ENCODE measurements at places on chromosomes 13 and 19.

DNA sequence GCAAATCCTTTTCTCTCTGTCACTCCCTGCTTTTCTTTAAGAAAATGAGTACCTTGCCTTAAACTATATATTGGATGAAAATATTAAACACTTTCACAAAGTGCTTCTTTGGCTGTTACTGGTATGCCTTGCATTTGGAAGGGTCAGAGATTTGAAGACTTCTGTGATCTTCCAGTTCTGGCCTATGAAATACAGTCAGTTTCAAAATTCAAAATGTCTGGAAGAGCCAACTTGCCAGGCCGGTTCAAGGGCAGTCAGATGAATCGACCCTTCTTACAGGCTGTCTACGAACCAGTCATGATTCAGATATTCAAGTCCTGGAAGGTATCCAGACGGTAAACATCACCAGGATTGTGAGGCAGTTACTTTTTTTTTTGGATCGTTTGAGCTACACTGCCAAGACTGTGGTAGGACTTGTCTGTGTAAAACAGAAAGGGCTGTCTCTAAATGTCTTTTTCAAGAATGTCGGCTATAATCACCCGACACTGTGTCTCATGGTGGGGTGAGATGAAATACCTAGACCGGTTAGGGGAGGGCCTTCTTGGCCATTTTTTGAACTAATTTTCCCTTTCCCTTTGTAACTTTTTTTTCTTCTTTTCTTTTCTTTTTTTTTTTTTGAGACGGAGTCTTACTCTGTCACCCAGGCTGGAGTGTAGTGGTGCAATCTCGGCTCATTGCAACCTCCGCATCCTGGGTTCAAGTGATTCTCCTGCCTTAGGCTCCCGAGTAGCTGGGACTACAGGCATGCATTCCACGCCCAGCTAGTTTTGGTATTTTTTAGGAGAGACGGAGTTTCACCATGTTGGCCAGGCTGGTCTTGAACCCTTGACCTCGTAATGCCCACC, 11.2 kb downstream of the ACTN4 start:
- DNase-seq = no peak

GRCh38 chr13:20198781-20199180, 6.0 kb upstream of the GJB2 start:
- no peak for DNase-seq

DNA sequence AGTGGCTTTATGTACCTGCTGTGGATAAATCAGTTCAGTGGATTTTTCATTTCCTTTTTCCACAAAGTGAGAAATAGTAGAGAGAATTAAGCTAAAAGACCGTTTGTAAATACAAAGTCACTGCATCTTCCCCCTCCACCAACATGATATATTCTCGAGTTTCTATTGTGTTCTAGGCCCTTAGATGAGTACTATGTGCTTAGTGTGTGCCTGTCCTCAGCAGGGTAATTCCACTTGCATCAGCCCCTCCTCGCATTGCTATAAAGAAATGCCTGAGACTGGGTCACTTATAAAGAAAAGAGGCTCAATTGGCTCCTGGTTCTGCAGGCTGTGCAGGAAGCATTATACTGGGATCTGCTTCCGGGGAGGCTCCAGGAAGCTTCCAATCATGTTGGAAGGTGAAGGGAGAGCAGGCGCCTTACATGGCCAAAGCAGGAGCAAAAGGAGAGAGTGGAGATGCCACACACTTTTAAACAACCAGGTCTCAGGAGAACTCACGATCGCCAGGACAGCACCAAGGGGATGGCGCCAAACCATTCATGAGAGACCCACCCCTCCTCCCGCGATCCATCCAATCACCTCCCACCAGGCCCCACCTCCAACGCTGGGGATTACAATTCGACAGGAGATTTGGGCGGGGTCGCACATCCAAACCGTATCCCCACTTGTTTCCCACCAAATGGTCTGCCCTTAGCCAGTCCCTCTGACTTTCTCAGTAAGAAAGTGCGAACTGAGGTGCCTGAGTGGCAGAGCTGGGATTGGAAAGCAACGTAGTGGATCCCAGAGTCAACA, 102.3 kb upstream of the ABCC4 start:
- no peak for DNase-seq

DNA sequence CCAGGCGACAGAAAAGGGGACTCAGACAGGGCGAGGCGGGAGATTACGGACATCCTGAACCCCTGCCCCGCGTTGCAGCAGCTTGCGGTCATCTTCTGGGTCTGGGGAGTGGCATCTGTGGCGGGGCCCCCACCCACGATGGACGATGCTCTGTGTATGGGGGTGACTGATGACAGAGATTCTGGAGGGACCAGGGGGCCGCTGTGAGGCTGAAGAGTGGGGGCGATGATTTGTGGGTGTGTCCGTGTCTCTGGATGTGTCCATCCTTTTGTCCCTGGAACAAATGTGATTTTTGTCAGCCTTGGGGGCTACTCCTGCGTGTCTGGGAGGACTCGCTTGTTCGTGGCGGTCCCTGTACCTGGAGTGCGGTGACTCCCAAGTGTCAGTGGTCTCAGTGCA, 17.7 kb downstream of the ZNF77 start:
- DNase-seq = no peak

- no peak for DNase-seq
Observed at GRCh38 chr19:31501427-31502195, 152.4 kb upstream of the TSHZ3 start.

- DNase-seq = no peak
Observed at GRCh38 chr13:108705031-108705430, 75.6 kb downstream of the MYO16 start.

DNA sequence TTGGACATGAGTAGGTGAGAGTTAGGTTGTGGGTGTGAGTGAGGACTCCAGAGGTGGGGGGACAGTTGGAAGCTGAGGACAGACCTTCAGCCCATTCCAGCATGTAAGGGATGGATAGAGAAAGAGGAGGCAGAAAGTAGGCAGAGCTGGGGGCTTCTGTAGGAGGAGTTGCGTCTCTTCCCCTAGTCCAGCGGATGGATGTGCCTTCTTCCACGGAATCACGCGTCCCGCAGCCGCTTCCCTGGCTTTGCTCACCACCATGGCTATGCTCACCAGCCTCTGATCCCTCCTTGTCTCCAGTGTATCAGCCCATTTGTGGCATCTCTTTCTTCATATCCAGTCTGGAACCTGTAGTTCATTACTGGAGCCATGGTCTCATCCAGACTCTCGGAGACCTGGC, 5.6 kb downstream of the UBAC2 start:
- DNase-seq = no peak

- no peak for DNase-seq
Observed at GRCh38 chr13:105863300-105863920, 672.1 kb downstream of the EFNB2 start.

DNA sequence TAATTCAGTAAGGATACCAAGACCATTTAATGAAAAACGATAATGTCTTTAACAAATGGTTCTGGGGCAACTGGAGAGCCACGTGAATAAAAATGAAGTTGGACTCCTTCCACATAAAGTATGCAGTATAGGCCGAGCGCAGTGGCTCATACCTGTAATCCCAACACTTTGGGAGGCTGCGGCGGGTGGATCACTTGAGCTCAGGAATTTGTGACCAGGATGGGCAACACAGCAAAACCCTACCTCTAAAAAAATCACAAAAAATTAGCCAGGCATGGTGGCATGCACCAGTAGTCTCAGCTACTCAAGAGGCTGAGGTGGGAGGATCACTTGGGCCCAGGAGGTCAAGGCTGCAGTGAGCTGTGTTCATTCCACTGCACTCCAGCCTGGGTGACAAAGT, 20.6 kb upstream of the CD33 start:
- no peak for DNase-seq

GRCh38 chr13:94595001-94595949, 677 bp downstream of the TGDS start:
- DNase-seq = no peak

DNA sequence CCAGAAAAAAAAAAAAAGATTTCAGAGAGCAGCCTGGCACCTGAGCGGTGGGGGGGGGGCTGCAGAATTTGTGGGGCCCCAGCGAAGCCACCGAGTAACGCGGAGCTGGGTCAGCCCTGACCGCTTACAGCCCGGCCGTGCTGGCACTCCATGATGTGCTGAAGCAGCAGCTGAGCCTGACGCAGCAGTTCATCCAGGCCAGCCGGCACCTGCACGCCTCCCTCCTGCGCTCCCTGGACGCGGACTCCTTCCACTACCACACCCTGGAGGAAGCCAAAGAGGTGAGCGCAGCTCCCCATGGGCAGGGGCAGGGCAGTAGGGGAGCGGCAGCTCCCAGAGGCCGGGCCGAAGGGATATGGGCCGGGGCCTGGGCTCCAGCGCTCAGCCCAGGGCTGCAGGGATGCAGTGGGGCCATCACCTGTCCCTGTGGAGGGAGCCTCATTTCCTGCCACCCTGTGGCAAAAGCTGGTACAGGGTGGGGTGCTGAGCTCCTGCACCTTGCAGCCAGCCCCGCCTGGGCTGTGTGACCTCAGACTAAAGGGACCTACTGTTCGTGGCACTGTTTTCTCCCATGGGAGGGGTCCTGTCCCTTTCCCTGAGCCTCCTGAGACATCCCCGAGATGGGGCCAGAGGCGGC, 18.3 kb downstream of the C19orf44 start:
- no peak for DNase-seq

DNA sequence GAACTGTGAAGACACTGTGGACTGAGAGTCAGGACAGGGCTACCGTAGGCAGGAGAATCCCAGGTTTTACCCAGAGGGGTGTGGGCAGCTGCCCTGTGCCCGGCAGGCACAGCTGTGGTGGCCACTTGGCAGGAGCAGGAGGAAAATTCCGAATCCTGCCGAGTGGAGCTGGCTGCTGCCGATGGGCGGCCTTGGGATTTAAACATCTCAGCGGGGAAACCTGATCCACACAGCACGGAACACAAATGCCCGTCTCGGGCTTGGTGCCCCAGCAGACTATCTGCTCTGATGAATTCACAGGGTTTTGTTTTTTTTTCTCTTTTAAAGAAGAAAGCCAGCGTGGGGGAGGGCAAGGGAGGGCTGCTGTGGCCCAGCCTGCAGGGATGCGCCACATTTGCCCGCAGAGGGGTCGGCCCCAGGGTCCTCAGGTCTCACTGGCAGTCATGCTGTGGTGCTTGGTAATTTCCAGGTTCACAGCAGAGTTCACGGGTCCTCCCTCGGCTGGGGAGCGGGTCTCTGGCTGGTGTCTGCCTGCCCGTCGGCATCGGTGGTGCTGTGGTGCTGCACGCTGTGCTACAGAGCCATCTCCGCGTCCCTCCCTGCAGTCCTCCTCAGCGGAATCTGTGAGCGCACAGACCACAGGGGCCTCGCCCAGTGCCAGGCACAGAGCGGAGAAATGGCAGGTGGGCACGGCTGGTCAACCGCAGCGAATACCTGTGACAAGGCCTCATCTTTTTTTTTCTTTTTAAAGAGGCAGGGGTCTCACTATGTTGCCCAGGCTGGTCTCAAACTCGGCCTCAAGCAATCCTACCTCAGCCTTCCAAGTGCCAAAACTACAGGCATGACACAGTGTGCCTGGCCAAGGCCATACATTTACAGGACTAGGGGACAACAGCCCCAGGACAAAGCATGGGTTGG, 28.1 kb downstream of the MPND start:
- DNase-seq = no peak

DNA sequence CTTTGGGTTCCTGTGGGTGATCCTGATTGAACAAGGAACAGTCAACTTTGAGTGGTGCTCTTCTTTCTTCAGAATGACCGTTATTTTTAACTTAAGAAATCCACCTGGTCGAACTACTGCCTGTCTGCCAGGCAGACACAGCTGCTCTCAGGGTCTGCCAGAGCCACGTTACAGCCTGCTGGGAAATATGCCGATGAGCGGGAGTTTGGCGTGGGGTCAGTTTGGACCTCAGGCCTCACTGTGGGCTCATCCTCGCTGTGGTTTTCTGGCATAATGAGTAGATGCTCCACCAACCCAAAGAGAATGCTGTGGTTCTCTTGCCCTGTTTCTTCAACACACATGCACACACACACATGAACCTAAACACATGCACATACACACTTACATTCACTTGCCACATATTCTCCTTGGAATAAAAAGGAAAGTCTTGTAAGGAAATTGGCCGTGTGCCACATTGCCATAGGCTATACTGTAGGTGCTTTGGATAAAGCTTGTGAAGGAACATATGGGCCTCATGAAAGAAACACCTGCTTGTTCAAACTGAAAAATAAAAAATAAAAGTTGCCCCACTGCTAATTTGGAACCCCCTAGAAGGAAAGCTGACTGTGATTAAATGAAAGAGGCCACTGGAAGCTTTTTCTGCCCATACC, 598.7 kb upstream of the KLF12 start:
- DNase-seq = no peak

GRCh38 chr13:90613076-90613795, 734.3 kb upstream of the MIR17HG start:
- no peak for DNase-seq

DNA sequence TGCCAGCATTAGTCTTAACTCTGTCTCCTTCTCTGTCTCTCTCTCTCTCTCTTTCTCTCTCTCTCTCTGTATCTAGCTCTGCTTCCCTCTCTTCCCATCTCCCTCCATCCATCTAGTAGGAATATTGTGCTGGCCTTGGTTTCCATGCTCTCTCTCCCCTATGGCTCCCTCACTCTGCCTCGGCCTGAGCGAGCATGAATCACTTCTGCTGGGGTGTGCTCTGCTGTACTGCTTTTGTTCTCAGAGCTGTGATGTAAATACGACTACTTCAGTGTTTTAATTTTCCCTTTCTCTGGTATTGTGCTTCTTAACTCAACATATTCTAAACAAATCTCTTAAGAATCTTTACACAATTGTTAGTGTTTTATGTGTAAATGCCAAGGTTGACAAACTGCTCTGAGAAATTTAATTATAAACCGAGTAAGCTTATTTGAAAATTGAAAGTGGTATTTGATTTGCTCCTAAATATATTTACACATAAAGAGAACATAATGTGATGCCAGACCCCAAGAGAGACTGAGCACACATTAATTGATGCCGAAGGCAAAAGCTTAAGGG, 211.5 kb upstream of the KL start:
- DNase-seq = no peak

DNA sequence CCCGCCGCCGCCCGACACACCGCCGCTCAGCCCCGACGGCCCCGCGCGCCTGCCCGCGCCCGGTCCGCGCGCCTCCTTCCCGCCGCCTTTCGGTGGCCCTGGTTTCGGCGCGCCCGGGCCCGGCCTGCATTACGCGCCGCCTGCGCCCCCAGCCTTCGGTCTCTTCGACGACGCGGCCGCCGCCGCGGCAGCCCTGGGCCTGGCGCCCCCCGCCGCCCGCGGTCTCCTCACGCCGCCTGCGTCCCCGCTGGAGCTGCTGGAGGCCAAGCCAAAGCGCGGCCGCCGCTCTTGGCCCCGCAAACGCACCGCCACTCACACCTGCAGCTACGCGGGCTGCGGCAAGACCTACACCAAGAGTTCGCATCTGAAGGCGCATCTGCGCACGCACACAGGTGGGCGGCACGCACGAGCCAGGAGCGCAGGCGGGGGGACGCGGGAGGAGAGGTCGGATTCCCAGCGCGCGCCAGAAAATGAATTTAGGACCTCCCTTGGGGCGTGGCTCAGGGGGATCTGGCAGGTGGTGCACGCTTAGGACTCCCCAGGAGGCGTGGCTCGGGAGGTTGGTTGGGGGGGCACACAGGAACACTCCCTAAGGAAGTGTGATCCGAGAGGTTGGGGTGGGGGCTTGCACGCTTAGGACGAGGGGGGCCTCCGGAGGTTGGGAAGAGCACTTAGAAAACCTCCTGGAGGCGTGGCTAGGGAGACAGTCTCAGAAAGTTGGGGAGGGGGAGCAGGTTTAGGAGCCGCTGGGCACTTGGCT, 1.2 kb downstream of the KLF2 start:
- no peak for DNase-seq

GRCh38 chr19:23772675-23773063, 14.0 kb upstream of the ZNF681 start:
- DNase-seq = no peak
